ENCODE measurements at places on chromosomes 16 and 17.

GRCh38 chr16:1734123-1734522 lies 28.1 kb downstream of the MAPK8IP3 start:
- no peak for DNase-seq

DNA sequence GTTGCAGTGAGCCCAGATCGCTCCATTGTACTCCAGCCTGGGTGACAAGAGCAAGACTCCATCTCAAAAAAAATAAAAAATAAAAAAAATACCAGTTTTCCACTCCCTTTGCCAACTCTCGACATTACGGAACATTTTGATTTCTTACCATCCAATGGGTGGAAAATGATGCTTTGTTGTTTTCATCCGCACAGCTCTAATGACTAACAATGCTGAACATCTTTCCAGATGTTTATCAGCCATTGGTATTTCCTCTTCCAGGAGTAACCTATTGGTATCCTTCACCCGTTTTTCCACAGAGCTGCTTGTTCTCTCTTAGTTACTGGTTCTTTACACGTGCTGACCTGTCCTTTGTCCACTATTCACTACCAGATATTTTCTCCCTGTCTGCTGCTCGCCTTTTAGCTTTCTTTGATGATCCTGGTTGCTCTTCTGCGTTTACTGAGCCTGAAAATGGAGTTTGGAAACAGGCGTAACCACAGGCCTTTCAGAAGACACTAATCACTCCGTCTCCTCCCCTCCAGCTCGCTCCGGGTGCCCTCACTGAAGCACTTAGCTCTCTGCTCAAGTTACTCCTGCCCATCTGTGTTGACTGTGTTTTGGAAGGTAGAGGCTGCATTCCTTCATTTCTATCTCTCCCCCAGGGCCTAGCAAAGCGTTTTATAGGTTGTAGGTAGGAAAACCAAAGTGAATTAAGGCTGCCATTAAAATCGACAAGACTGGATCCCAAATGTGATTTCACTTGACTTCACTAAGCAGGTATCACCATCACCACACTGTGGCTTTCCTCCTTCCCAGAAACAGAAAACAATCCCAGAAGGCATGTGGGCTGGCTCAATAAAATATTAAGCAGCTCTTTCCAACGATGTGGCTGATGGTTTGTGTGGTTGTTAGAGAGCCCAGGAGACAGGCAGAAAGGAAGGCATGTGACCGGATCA lies 8.9 kb downstream of the SHPK start:
- no peak for DNase-seq

- DNase-seq, result no peak
These were observed 5.7 kb upstream of the SLC38A8 start for GRCh38 chr16:84048270-84048669.

- DNase-seq, result no peak
These were observed 13.4 kb downstream of the UBALD1 start for GRCh38 chr16:4601036-4601863.

GRCh38 chr16:86577314-86577971 lies 906 bp upstream of the FOXL1 start:
- no peak for DNase-seq

- no peak for DNase-seq
These were observed 261.1 kb downstream of the C16orf95 start for GRCh38 chr16:87056083-87056482.

DNA sequence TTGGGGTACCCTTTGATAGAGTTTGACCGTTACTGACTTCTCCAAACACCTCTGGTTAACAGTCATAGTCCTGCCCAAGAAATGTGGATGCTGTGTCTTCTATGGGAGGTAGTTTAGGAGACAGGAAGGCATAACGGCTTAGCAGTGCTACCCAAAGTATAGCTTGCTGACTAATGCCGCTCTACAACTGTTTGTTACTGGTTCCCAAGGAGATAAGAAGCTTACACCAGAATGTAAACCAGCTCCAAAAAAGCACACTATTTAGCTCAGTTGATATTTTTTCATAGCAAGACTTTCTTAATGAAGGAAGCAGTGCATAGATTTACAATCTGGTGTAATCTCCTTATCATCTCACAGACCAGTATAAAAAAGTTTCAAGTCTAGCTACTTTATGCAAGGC lies 95.7 kb downstream of the HS3ST3B1 start:
- DNase-seq, result no peak

GRCh38 chr16:12289175-12290063 lies 312.9 kb downstream of the SNX29 start:
- DNase-seq, result no peak

- no peak for DNase-seq
These were observed 606 bp downstream of the ABCA10 start for GRCh38 chr17:69228018-69228417.

DNA sequence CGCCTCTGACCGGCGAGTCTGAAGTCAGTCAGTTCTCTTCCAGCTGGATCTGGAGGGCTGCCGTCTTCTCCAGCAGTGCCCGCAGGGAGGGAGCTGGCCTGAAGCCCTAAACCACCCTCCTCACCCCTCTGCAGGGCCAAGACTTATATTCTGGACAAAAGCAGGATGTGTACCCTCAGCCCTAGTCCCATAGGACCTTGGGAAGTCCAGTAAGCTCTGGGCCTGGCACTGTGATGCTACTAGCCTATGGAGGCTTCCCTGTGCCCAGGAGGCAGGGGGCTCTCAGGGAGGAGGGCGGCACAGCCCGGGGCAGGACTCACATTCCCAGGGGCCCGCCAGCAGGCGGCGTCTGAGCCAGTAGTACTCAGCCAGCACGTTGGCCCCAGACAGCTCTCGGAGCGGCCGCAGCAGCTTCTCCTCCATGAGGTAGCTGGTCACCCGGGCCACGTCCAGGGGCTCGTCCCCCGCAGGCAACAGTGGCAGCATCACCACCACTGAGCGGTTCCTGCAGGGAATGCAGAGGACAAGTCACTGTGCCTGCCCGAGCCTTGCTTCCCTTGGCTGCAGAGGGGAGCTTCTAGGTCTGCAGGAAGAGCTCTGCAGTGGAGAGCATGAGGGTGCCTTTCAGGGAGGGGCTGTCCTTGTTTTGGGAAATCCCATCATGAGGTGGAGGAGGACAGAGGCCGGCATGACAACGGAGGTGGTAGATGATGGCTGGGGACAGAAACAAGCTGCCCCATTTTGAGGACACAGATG lies 41.7 kb downstream of the RMI2 start:
- DNase-seq, result no peak
